NCI-H510A treated with DMSO at 0.1 percent for 48 hours (cell line): ENCODE measurements at places on chromosomes 13 and 19.
A peak's percentile ranks its signal among the peaks of the same experiment; 100 is the strongest.

DNA sequence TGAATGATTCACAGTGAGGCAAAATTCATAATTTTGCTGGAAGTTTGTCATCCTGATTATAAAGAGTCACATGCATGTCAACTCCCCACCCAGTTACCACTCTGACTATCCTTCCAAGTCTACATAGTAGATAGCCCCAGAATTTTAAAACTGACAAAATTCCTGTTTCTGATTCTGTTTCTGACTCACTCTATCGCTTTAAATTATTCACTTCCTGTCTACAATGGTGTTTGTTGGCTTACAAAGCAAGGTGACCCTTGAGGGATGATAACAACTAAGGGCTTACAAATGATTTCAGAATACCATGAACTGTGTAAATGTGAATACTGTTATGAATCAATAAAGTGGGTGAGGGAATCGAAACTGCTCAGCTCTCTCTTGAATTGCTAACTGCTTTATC, 98.7 kb upstream of the KL start:
- DNase-seq = no peak

GRCh38 chr13:59034198-59034597, 1129.5 kb downstream of the DIAPH3 start:
- no peak for DNase-seq

DNA sequence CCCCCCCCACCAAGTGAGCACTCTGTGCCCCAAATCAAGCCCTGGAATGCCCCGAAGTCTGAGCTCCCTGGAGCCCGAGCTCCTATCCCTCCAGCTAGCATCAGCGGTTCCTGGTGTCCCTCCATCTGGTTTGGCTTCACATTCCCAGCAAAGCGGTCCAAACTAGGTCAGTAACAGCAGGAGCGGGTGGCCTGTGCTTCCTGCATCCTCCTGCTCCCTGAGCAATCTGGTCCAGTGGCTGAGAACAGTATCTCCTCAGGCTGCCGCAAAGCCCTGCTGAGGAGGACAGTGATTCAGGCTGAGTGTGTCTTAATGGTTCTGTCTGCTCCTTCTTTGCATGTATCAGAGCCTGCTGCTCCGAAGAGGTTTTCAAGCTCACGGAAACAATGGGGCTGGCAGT, 25.9 kb downstream of the RASL11A start:
- no peak for DNase-seq

DNA sequence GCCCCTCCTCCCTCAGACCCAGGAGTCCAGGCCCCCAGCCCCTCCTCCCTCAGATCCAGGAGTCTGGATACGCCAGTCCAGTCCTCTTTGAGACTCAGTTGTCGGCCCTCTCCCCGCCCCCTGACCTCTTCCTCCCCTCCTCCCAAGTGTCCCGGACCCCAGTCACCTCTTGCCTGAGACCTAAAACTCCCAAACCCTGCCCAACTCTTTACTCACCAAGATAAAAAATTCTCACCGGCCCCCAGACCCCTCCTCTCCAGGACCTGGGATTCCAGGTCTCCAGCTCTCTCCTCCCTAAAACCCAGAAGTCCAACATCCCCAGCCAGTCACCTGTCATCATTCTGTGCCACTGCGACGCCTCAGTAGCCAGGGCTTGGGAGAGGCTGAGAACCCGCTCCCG, 1.4 kb upstream of the HSD17B14 start:
- DNase-seq = no peak

GRCh38 chr13:37505531-37505930, 93.0 kb downstream of the POSTN start:
- no peak for DNase-seq

GRCh38 chr13:32726374-32727037, 140.3 kb downstream of the PDS5B start:
- no peak for DNase-seq

DNA sequence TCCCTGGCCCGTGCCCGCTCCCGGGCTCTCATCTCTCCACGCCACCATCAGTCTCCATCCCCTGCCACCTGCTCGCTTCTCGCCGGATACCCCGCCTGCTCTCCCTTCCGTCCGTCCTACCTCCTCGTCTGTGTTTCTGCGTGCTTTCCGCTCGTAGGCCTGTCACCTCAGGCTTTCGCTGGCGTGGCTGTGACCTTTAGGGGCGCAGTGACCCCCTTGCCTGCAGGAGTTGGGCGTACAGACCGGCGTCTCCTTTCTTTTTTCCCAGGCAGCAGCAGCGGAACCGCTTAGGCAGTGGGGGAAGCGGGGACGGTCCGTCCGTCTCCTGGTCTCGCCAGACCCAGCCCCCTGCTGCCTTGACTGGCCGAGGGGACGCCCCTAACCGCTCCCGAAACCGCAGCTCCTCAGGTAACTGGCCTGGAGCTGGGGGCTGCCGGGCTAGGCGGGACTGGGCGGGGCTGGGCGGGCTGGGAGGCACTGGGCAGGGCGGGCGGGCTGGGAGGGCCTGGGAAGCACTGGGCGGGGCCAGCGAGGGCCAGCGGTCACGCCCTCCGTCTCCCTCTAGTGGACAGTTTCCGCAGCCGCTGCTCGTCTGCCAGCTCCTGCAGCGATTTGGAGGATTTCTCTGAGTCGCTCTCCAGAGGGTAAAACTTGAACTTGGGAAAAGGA, 6.3 kb downstream of the PGLYRP1 start:
- DNase-seq = peak; percentile 85

- DNase-seq = no peak
Measured at GRCh38 chr13:97977982-97978381, 24.5 kb downstream of the IPO5 start.

DNA sequence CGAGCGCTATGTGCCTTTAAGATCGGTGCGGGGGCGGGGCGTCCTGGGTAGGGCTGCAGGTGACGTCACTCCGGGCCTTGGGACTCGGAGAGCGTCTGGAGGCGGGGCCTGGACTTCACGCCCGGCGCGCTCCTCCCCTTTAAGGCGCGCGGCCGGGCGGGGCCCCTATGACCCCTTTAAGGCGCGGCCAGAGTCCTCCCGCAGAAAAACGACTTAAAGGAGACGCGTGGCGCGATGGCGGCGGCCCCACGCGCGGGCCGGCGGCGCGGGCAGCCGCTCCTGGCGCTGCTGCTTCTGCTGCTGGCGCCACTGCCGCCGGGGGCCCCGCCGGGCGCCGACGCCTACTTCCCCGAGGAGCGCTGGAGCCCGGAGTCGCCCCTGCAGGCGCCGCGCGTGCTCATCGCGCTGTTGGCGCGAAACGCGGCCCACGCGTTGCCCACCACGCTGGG, at the start of gene COLGALT1:
Gene COLGALT1, plus strand, starts transcription at position 170 of the 449 bp plus-strand sequence. Its CDS starts 65 bp downstream, at position 235.
- DNase-seq = peak; percentile 95

- no peak for DNase-seq
Measured at GRCh38 chr13:19795956-19796355, 13.2 kb upstream of the PSPC1 start.

DNA sequence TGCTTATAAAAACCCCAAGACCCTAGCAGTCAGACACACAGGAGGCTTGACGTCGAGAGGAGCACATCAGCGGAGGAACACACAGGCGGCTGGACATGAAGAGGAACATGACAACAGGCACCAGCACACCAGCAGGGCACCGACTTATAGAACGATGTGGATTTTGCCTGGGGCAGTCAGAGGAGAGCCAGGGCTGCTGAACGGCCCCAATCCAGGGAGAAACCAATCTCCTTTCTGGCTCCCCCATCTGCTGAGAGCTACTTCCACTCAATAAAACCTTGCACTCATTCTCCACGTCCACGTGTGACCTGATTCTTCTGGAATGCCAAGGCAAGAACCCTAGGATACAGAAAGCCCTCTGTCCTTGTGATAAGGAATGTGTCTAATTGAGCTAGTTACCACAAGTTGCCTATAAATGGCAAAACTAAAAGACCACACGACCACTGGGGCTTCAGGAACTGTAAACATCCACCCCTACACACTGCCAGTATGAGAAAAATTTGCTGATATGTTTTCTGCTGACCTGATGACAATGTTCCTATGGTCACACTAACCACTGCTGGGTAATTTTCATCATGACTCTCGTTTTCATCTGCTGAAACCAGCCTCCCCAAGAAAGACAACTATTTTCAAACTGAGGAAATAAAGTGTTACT, 35.8 kb upstream of the CEACAM21 start:
- no peak for DNase-seq

GRCh38 chr13:35723053-35723461, 246.6 kb upstream of the MAB21L1 start:
- DNase-seq = no peak

DNA sequence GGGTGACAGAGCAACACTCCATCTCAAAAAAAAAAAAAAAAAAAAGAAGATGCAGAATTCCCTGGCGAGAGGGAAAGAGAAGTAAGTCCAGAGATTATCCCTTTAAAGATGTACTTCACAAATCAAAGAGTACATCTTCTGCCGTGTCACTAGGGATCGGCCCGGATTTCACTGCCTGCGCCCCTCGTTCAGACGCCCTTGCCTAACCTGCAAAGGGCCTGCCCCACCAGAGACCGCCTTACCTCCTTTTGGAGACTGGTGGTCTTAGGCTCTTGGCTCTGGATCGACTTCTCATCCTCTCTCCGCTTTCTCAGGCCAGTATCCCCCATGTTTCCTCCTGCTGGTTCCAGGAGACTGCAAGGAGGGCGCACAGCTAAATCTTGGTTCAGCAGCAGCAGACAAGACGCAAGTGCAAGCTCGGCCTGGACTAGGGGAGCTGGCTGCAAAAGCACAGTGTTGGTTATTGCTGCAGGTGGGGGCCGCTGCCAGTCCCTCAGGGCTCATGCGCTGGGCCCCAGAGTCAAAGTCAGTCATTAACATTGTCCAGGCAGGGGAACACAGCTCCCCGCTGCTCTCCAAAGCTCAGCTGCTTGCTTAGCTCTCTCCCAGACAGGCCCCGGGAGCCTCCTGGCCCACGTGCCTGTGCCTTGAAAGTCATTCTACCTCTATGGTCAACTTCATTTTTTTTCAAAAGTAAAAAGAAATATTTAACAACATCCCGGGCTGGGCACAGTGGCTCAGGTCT, 1.2 kb downstream of the SLC7A9 start:
- no peak for DNase-seq

- no peak for DNase-seq
Measured at GRCh38 chr13:71118779-71119364, 748.1 kb downstream of the DACH1 start.

GRCh38 chr13:50831512-50831911, 12.0 kb downstream of the DLEU7 start:
- no peak for DNase-seq

- no peak for DNase-seq
Measured at GRCh38 chr19:39325778-39326665, 5.4 kb upstream of the LRFN1 start.

DNA sequence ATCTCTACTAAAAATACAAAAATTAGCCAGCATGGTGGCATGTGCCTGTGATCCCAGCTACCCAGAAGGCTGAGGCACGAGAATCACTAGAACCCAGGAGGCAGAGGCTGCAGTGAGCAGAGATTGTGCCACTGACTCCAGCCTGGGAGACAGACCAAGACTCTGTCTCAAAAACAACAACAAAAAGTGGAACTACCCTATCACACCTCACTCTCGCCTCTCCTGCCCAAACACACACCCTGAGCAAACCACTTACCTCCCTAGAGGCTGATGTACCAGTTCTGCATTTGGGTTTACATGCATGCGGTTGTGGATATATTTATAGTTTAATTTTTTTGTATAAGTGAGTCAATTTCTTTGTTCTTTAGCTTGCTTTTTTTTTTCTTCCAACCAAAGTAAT, 7.7 kb upstream of the PTOV1 start:
- DNase-seq = no peak

DNA sequence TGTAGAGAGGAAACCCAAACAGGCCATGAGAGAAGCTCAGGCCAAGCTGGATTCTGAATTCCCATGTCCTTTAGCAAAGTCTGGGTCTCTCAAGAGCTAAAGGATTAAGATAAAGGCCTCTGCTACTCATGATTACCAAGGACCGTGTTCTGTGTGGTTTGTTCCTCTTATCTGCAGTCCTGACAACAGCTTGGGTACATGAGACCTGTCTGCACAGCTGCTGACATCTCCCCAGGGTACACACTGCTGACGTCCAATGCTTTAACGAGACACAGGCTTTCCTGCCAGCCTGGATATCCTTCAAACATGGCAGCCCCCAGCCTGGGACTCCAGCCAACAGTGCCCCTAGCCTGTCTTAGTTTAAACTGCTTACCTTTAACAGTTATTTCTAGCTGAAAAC, 211.0 kb downstream of the SLC7A1 start:
- no peak for DNase-seq

- no peak for DNase-seq
Measured at GRCh38 chr13:26847281-26847680, 86.7 kb upstream of the GPR12 start.

DNA sequence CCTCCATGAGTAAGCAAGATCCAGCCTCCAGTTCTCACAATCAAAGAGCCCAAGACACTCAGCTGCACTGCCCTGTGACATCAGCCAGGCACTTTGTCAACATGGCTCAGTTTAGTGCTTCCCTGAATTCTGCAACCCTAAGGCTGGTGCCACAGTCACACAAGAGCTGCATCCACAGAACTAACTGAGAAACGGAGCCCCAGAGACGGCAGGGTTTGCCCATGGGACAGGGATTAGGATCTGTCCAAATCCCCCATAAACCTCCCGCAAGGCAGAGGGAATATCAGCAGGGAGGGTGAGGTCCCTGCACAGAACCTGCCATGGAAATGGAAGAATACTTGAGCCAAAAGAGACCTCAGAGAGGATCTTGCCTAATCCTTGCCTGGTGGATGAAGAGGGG, 70.4 kb upstream of the UQCRFS1 start:
- no peak for DNase-seq

- DNase-seq = no peak
Measured at GRCh38 chr19:18776288-18776594, 14.9 kb downstream of the COMP start.

GRCh38 chr19:49019242-49019932, 2.5 kb upstream of the LHB start:
- DNase-seq = no peak

- DNase-seq = no peak
Measured at GRCh38 chr19:42284591-42285341, 15.7 kb downstream of the CIC start.

DNA sequence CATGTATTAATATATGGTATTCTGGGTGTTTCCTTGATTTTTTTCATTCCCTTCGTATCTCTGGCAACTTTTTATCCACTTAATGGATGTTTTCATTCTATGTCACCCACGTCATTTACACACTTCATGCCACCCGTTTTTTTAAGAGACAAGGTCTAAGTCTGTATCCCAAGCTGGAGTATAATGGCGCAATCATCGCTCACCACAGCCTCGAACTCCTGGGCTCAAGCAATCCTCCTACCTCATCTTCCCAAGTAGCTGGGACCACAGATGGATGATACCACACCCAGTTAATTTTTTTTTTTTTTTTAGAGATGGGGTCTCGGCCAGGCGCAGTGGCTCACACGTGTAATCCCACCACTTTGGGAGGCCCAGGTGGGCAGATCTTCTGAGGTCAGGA, 3.4 kb upstream of the VASP start:
- DNase-seq = no peak

DNA sequence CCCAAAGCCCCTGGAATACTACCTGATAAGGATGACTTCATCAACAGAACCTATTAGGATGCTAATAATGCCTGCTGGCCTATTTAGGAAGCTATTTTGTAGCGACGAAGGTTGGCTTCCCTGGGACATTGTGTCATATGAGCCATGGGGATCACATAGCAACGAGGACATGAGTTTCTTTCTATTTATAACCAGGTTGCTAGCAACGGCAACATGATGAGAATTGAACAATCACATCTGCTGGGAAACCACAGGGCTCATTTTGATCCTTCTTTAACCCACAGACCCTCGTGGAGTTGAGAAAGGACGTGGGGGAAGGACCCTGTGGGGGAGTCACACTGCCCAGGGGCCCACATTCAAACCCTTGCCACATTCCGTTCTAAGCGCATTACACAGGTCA, 172.2 kb downstream of the COL4A1 start:
- no peak for DNase-seq

- DNase-seq = no peak
Measured at GRCh38 chr19:21496876-21497275, 8.5 kb upstream of the ZNF429 start.
